ENCODE measurements at places on chromosomes 7 and 10. TPM values are rescaled to one million over a fixed set of nuclear protein-coding genes. Genes with fewer than 3 reads are reported as not detected.

CADPS2 gene
- not detected for total RNA-seq

OR2A5 gene
- total RNA-seq: not detected

COL13A1 gene
- total RNA-seq: not detected

CDH23 gene
- total RNA-seq: 2.4 TPM

CYP26A1 gene
- total RNA-seq: not detected

GRCh38 chr10:97087296-97087695, 98.5 kb downstream of the SLIT1 start:
- DNase-seq: no peak
- H3K27ac ChIP-seq: no peak overlapping the region
- H3K4me3 ChIP-seq: no peak overlapping the region
- H3K36me3 ChIP-seq: no peaks in the 10 kb centered on the region
- H3K4me1 ChIP-seq: no peaks in the 10 kb centered on the region
- H3K27me3 ChIP-seq: peaks cover 31% of the 10 kb centered on the region

DNA sequence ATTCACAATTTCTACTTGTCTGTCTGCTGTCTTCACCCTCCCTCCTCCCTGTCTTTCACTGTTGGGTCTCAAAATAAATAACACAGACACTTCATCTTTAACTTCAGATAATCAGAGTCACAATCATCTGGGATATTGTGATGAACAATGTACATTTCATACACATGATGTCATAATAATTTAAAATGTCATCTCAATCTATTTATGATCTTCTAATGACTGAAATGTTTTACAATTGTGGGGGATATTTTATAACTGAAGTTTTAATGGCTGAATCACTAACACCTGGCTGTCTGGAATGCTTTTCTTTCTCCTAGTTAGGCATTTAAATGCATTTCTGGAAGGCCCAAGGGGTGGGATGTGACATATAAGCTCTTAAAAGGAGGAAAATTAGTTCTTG, 859.8 kb downstream of the LRMDA start:
- DNase-seq: no peak
- no peak overlapping the region for H3K4me3 ChIP-seq
- H3K4me1 ChIP-seq: no peaks in the 10 kb centered on the region
- no peaks in the 10 kb centered on the region for H3K36me3 ChIP-seq
- peaks cover 2% of the 10 kb centered on the region for H3K27me3 ChIP-seq

GRCh38 chr7:5693529-5693928, 87.9 kb downstream of the RNF216 start:
- H3K27ac ChIP-seq: peak overlapping the region; percentile 95
- peak overlapping the region; percentile 86 for H3K4me3 ChIP-seq
- H3K4me1 ChIP-seq: peaks cover 96% of the 10 kb centered on the region
- H3K27me3 ChIP-seq: no peaks in the 10 kb centered on the region

DNA sequence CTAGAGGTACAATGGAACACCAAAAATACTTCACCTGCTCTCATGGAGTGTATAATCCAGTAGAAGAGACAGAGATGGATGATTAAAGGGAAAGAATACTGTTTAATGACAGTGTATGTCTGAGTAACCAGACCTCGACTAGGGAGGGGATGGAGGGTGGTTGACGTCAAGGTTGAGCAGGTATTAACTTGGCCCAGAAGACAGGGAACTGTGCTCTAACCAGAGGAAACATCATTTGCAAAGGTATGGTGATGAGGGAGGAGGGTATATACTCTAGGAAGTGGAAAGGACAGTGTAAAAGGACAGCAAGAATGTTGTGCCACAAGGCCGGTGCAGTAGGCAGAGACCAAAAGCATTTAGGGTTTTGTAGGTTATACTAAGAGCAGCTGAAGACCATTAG, 2.9 kb downstream of the MIOS start:
- peak overlapping the region; percentile 87 for H3K4me3 ChIP-seq
- H3K36me3 ChIP-seq: peaks cover 51% of the 10 kb centered on the region
- no peaks in the 10 kb centered on the region for H3K27me3 ChIP-seq
- peak overlapping the region; percentile 96 for H3K27ac ChIP-seq
- DNase-seq: no peak
- H3K4me1 ChIP-seq: peaks cover 41% of the 10 kb centered on the region

DNA sequence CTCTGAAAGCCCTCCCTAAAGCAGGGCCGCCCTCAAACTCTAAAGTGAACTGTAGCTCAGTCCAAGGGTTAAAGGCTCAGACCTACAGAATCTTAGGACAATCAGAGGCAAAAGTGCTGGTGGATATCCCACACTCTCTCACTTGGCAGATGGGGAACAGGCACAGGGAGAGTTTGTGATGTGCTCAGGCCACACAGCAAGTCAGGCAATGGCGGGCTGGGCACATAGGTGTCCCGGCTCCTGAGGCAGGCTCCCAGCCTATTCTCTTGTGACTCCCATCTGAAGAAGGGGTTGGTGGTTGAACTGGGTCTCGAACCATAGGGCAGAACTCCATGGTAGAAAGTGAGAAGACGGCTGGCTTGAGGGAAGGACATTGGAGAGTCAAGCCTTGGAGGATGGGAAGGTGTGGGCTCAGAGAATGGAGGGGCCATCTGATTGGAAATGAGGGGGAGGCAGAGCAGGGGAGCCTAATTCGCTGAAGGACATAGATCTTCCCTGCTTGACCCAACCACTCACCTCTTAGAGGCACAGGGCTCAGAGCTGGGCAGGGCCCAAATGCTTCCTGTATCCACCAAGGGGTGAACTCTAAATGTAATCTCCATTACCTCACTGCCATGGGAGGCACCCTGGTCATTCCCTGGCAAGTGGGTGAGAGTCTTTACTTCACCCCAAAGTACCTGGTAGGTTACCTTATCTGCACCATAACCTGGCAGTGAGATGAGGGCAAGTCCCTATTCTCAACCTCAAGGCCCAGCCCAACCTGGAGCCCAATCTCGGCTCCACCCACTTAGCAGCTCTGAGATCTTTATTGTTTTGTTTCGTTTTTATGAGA, 4.9 kb upstream of the ZMIZ1 start:
- no peak overlapping the region for H3K4me3 ChIP-seq
- H3K36me3 ChIP-seq: no peaks in the 10 kb centered on the region
- H3K27ac ChIP-seq: no peak overlapping the region
- peak; percentile 34 for DNase-seq

- no peak overlapping the region for H3K4me3 ChIP-seq
- H3K4me1 ChIP-seq: peaks cover 10% of the 10 kb centered on the region
- no peak overlapping the region for H3K27ac ChIP-seq
Observed at GRCh38 chr10:110337906-110338305, 33.2 kb upstream of the SMNDC1 start.

GRCh38 chr7:45689011-45689796, 115.0 kb downstream of the ADCY1 start:
- H3K27ac ChIP-seq: no peak overlapping the region
- H3K4me3 ChIP-seq: no peak overlapping the region
- H3K4me1 ChIP-seq: no peaks in the 10 kb centered on the region
- H3K27me3 ChIP-seq: no peaks in the 10 kb centered on the region
- no peak for DNase-seq

DNA sequence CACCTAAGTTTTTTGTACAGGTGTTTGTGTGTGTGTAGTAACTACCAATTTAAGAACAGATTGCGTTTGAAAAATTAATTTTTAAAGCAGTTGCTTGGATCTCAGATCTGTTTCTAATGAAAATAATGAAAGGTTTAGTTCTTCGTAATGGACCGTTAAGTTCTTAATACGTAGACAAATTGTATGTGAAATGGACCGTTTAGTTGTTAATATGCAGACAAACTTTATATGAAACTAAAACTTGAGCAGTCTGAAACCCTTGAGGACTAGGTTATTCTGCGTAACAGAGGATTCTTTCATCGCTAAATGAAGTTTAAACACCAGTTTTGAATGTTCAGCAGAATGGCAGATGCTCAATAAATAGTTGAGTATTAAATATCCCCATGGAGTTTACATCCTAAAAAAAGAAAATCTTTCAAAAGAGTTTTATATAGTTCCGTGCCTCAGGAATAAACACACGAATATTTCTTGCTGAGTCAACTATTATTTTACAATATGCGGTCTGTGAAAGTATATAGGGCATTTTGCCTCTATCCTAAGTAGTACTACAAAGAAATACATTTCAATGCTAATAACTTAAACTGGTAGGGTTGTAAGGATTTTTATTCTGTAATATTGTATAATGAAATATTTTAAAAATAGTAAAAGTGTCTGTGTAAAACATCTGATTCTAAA, 1.2 kb downstream of the DBF4 start:
- H3K27me3 ChIP-seq: no peaks in the 10 kb centered on the region
- peak overlapping the region; percentile 78 for H3K4me3 ChIP-seq
- H3K4me1 ChIP-seq: peaks cover 48% of the 10 kb centered on the region
- peaks cover 52% of the 10 kb centered on the region for H3K36me3 ChIP-seq
- H3K27ac ChIP-seq: peak overlapping the region; percentile 78

- DNase-seq: no peak
- no peaks in the 10 kb centered on the region for H3K27me3 ChIP-seq
- H3K4me1 ChIP-seq: no peaks in the 10 kb centered on the region
- H3K27ac ChIP-seq: no peak overlapping the region
- no peak overlapping the region for H3K4me3 ChIP-seq
Observed at GRCh38 chr10:53463539-53463938, 691.0 kb upstream of the MBL2 start.

GRCh38 chr10:35822316-35822715, 180.2 kb upstream of the FZD8 start:
- no peak for DNase-seq
- H3K4me3 ChIP-seq: no peak overlapping the region
- no peaks in the 10 kb centered on the region for H3K27me3 ChIP-seq
- no peaks in the 10 kb centered on the region for H3K36me3 ChIP-seq

GRCh38 chr10:108112218-108112617, 947.7 kb upstream of the SORCS1 start:
- H3K27me3 ChIP-seq: no peaks in the 10 kb centered on the region
- no peak overlapping the region for H3K27ac ChIP-seq
- DNase-seq: no peak
- H3K4me1 ChIP-seq: no peaks in the 10 kb centered on the region
- H3K36me3 ChIP-seq: no peaks in the 10 kb centered on the region

DNA sequence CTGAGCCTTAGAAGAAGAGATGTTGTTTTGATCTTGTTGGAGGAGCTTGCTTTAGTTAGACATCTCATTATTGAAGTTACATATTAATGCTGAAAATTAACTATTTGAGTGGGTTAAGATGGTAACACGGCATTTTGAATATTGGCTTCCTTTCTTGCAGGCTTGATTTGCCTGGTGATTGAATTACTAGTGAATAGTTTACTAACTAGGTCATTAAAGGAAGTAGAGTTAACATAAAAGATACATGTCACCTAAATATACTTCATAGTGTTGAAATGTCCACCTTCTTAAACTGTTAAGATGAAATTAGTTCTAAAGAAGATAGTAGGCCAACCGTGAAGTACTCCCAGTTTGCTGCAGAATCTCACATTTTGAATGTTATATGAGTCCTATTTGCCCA, 18.5 kb downstream of the MPLKIP start:
- no peak overlapping the region for H3K27ac ChIP-seq
- H3K36me3 ChIP-seq: no peaks in the 10 kb centered on the region
- DNase-seq: no peak
- no peaks in the 10 kb centered on the region for H3K4me1 ChIP-seq

DNA sequence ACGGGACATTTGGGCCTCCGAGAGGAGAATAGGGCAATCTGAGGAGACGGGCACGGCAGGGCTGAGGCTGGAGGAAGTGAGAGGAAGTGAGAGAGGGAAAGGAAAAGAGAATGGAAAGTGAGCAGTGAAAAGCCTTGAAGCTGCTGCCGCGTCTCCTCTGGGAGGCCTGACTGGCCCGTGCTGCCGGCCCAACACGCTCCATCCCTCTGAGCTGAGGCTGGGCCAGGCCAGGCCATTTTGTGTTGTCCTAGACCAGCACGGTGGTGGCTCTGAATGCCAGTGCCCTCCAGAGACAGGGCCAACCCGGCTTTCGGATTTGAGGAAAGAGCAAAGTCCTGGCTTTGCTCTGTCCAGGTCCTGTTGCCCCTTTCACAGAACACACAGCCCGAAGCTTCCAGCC, 361.1 kb upstream of the SHH start:
- no peaks in the 10 kb centered on the region for H3K27me3 ChIP-seq
- no peaks in the 10 kb centered on the region for H3K4me1 ChIP-seq
- no peak overlapping the region for H3K27ac ChIP-seq
- no peaks in the 10 kb centered on the region for H3K36me3 ChIP-seq

GRCh38 chr10:60315311-60315710, 74.4 kb downstream of the ANK3 start:
- no peaks in the 10 kb centered on the region for H3K36me3 ChIP-seq
- H3K27me3 ChIP-seq: no peaks in the 10 kb centered on the region
- no peak overlapping the region for H3K4me3 ChIP-seq
- no peak overlapping the region for H3K27ac ChIP-seq
- DNase-seq: no peak

DNA sequence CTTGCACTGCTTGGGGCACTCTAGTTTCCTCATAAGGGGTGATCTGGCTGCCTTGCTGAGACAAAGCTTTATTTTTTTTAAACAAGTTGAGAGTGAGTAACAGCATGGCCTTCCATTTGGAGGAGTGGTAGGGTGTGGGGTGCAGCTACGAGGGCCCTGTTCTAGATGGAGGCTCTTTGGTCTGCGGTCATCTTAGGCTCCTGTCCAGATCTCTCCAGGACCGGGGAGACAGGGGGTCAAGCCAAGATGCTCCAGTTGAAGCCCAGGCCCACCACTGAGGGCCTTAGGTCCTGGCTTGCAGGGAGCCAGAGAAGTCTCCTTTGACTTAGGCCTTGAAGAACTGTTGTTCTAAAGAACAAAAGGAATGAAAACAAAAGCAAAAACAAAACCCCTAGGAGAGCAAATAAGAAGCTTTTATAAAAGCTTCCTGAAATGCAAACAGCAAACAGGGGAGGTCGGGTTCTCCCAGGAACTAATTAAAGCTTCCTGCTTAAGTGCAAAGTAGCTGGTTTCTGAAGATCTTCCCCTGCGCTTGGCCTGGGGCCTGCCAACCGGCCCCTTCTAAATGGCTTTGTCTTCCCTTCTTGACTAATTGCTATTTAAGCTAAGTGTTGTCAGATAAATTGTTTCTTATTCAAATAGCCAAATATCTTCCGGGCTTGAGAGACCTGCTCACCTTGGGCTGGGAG, 259.2 kb downstream of the GLRX3 start:
- no peaks in the 10 kb centered on the region for H3K4me1 ChIP-seq
- no peak overlapping the region for H3K4me3 ChIP-seq
- no peak for DNase-seq
- no peaks in the 10 kb centered on the region for H3K36me3 ChIP-seq
- H3K27ac ChIP-seq: no peak overlapping the region

- no peaks in the 10 kb centered on the region for H3K36me3 ChIP-seq
- no peak overlapping the region for H3K4me3 ChIP-seq
- no peak for DNase-seq
- H3K27me3 ChIP-seq: no peaks in the 10 kb centered on the region
Observed at GRCh38 chr10:60290558-60290957, 99.1 kb downstream of the ANK3 start.

DNA sequence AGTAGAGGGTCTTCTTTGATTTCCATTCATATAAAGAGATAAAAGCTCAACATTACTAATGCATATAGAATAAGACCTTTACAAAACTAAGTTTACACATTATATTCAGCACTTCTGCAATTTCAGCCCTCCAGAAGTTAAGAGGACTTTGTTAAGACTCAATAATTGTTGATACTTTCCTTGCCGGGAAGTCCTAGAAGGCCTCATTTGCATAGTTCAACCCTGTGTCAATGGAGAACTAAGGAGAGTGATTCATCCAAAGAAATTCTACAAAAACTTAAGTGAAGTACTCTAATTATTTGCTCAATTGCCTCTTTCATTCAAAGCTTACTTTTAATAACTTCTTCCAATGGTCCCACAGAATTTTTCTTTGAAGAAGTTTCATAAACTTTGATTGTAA, 1060.3 kb upstream of the CELF2 start:
- H3K27ac ChIP-seq: no peak overlapping the region
- no peak for DNase-seq
- no peaks in the 10 kb centered on the region for H3K4me1 ChIP-seq
- no peaks in the 10 kb centered on the region for H3K27me3 ChIP-seq
- H3K36me3 ChIP-seq: no peaks in the 10 kb centered on the region
